T-cell (primary cell): ENCODE measurements at places on chromosomes 13 and 19.

DNA sequence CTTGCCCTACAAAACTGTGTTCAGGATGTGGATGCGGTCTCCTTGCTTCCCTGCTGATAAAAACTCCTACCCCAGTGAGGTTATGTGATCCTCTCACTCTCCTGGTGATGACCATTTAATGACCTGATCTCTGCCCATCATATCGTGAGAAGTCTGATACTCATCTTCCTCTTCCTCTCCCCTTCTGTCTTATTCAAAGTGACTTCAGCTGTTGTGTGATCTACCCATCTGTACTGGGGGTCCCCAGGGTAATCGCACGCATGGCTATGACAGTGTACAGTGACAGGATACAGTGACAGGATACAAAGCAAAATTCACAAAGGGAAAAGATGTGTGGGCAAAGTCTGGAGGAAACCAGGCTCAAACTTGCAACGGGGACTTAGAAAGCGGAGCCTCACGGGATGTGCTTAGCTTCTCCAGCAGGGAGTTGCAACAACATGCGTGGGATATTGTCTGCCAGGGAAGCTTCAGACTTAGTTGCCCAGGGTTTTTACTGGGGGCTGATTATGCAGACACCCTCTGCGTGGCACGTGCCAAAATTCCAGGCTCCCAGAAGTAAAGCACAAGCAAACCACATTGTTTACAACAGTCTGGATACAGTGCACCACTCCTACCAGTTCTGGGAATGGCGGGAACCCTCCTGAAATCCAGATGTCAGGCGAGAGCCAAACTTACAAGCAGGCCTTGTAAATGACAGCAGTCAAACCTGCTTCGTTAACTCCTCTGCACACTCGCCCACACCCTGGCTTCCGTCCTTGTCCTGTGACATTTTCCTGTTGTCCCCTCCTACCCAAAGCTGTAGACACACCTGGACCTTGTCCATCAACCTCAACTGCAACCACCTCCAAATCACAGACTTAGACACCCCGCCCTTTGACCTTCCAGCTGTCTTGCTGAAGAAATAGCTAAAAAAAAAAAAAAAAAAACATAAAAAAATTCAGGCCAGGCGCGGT, 18.0 kb upstream of the GARRE1 start:
- DNase-seq = no peak

- no peak for DNase-seq
Observed at GRCh38 chr13:42612021-42612765, 38.2 kb downstream of the TNFSF11 start.

- no peak for DNase-seq
Observed at GRCh38 chr13:35672611-35673010, 196.1 kb upstream of the MAB21L1 start.

DNA sequence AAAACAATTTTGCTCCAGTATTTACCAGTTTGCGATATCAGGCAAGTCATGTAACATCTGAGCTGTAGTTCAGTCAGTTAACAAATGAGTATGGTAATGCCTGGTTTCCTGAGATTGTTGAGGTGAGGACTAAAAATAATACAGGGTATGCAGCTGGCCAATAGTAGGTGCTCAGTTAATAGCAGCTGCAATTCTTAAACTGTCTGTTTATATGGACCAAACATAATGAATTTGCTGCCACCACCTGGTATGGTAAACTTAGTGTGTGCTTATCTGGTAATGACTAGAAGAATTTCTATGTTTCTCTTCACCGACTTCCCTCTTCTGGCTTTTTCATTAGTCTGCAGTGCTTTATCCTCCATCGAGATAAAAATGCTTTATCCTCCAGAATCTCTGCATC, 9.1 kb downstream of the ZMYM2 start:
- DNase-seq = no peak

DNA sequence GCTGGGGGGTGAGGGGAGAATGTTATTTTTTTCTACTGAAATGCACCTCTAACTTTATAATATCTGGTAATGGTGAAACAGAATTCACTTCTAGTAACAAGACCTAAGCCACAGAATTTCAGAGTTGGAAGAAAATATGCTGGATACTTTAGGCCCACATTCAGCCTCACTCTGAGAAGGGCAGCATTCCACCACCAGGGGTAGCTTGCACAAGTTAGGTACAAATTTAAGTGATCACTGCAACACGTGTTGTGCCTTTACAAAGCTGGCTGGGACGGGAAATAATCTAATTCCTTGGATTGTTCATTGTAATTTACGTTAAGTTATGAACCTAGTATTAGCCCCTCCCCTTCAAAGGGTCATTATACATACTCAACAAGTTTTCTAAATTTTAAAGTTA, 192.3 kb downstream of the RGCC start:
- DNase-seq = no peak

DNA sequence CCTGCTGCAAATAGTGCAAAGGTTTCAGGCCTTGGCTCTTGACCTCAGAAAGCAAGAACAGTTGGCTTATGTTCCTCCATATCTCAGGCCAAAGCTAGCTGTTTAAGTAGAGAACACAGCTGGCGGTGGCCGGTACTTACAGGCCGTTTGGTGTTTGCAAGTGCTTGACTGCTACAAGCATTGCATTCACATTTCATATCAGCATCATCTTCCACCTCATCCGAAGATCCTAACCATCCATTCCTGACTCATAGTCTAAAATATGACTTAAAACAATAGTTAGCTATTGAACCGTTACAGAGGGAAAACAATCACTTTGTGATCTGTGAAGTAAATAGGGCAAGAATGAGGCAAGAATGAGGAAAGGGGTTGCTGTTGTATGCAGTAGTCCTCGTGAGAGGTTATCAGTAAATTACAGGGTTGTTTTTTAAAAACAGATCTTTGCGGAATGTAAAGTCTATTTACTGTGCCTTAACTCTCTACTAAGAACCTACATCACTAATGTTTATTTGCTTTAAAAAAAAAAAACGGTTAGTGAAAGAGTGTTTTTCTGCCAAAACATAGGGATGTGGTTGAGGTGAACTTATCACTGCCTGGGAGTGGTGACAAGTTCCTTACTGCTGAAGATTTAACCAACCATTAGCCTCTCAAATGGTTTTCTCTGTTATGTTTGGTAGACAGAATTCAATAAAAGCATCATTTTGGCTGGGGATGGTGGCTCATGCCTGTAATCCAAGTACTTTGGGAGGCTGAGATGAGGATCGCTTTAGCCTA, 21.6 kb upstream of the WDR88 start:
- no peak for DNase-seq

GRCh38 chr13:82749551-82749950, 1132.7 kb downstream of the SLITRK1 start:
- no peak for DNase-seq

- no peak for DNase-seq
Observed at GRCh38 chr19:49347835-49348234, 12.6 kb downstream of the CD37 start.

GRCh38 chr13:35524171-35524570, 47.7 kb upstream of the MAB21L1 start:
- DNase-seq = no peak

- no peak for DNase-seq
Observed at GRCh38 chr13:27371932-27372331, 52.5 kb upstream of the GTF3A start.

GRCh38 chr19:50312967-50313811, 16.0 kb downstream of the KCNC3 start:
- DNase-seq = no peak
